ENCODE measurements at places on chromosomes 6 and 20.
A peak's percentile ranks its signal among the peaks of the same experiment; 100 is the strongest.

- DNase-seq: no peak
Measured at GRCh38 chr6:49506569-49507111, 6.9 kb downstream of the GLYATL3 start.

DNA sequence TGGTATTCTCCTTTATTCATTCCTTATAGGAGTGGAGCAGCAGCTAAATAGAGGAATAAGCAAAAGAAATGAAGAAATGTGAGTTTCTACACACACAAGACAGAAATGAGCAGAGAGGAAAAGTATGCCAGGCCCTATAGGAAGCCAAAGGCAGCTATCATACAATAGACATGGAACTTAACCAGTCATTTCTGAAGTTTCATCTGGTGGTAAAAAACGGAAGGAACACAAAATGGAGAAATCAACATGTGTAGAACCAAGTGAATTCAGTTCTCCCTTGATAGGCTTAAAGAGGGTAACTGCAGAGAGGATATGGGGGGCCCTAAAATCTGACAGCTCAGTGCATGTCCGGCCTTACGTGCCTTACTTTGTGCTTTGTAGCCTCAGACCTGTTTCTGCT lies 44.6 kb downstream of the TSBP1 start:
- DNase-seq: no peak

DNA sequence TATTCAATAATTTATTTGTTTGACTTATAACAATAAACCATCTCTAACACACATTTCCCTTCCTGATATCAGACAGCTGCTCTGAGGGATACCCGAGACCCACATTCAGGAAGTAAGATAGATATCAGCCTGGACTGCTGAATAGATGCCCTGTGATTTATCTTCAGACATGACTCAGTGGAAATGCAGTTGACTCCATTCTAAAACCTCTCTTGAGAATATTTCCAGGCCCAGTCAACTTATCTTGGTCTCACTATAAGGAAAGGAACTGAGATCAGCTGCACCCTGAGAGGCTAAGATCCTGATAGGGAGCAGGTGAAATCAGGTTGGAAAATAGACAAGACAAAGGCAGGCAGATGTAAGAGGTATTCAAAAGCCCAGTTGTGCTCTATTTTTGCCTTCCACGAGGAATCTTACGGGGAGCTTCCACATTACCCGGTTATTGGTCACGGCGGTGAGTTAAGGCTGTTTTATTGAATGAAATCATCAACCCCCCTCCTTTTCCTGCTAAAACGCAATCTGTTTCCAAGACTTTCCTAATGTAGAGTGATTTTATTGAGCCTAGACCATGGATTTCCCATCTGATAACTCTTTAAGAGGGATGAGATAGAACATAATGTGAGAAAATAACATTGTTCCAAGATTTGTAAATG lies 25.5 kb downstream of the C6orf15 start:
- DNase-seq: no peak

DNA sequence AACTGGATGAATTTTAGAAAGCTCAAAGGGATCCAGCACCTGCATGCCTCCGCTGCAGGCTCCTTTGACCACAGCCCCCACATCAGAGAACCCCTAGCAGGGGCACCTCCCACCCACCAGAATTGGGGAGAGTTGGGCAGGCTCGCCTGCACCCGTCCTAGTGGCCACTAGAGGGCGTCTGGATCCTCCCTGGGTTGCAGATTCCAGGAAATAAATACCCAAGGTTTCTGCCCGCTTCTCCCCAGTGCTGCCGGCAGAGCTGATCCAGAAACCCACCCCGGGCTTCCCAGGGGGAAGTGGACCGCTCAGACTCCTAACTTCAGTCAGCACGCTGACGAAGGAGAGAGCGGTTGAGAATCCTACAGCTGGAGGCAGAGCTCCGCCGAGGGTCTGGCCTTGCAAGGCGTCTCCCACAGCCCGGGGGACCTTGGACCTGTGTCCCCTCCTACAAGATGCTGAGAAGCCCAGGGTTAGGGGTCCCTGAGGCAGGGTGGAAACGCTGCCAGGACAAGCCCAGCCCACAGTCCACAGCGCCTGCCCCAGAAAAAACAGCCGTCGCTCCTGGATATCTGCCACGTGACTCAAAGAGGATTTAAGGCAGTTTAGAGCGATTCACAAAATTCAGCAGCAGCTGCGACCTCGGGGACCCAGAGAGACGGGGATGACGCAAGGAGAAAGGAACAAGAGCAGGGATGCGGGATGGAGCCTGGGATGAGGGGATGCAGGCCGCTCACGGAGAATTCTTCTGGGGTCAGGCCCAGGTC lies 32.6 kb upstream of the PHACTR3 start:
- DNase-seq: no peak

DNA sequence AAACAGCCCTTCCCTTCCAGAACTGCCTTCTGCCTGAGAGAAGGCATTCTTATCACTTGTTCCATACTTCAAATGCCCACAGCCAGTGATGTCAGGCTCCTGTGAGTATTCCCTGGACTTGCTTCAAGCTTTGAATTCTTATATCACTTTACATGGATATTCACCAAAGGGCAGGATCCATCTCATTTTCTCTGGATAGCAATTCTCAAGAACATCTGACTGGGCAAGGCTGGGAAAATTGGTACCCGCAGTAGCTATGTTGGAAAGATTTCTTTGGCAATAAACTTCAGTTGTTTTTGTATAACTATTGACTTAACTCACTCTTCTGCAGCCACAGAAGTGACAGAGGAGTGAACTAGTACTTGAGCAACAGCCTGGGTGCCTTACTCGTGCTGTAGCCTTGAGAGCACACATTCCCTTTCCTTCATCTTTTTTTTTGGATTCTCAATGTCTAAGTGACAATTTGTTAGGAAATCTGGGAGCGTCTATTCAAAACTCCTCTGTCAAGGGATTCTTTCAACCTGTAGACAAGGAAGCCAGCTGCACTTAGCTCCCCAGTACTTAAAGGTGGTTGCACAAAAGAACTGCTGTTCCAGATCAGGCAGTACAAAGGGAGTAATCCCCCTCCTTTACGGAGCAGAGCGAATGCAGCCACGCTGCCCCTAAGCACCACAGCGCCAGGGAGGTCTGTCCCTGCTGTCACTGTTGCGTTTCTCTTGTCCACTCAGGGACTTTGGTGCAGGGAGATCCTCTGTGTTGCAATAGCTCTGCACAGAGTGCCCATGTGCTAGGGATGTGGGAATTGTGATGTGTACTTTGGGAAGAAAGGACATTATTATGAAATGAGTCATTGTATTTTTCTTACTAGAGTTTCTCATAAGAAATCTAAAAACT lies 69.6 kb downstream of the JAG1 start:
- no peak for DNase-seq

- peak; percentile 98 for DNase-seq
Measured at GRCh38 chr6:44265007-44265721, at the start of gene NFKBIE. TSS of gene NFKBIE (minus strand) at chr6:44265551. CDS start at chr6:44265346, 205 bp downstream.

DNA sequence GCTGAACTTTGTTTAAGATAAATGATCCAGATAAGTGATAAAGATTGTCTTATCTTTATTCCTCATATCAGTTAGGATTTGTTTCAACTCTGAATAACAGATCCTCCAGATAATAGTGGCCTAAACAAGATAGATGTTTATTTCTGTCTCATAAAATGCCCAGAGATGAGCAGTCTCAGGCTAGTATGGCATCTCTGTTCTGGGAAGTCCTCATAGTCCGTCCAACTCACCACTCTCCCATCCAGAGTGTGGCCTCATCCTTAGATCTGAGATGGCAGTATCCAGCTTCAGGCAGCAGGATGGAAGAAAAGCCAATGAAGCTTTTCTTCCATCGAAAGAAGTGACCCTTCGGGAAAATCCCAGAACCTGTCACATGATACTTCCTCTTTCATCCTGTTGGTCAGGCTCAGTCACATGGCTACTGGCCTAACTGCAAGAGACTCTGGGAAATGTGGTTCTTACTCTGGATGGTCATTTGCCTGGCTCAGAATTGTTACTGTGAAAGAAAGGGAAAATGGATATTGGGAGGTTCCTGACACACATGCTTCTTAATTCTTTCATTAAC lies 29.4 kb upstream of the TAGAP start:
- no peak for DNase-seq

DNA sequence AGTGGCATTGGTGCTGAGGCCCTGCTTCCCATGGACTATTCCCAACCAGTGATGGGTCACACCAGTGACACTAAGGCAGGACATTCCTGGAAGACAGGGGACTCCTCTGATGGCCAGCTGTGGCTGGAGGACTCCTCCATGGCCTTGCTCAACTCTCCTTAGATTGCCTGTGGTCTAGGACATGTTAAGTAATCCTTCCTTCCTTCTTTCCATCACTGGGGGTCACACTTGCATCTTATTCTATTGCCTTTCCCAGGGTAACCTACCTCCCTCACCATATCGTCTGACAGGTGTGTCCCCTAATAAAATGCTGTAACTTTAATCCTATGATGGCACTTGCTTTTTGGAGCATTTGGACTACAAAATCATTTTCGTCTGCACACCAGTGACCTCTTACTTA lies 24.5 kb upstream of the HLA-A start:
- DNase-seq: no peak

GRCh38 chr20:9492067-9492466 lies 22.3 kb upstream of the LAMP5 start:
- no peak for DNase-seq

DNA sequence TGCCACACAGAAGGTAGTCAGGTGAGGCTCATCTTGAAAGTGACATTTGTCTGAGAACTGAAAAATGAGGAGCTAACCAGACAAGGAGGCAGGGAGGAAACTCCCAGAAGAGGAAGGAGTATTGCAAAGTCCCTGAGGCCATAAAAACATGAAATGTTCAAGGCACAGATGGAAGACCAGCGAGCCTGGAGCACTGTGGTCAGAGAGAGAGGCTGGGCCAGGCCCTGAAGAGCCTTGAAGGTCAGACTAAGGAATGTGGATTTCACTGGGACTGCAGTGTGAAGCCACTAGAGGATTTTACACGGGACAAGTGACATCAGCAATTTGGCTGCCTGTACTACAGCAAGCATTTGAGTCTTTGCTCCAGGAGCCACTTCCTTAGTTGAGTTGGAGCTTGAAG lies 21.1 kb upstream of the TMEM181 start:
- DNase-seq: no peak

DNA sequence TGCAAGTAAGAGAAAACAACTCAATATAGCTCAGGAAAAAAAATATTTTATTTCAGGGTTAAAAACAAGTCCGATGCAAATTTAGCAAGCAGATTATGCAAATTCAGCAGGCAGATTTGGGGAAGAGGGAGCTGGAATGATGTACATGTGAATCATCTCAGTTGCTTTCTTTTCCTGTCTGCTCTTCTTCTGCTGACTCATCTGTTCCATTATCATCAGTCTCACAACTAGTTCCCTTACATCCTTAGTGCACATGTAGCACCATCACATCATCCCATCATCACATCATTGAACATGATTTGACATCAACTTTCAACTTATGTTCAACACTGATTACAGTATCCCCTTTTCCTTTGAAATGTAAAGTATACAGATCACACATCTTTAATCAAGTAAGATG lies 11.5 kb upstream of the DEFB113 start:
- no peak for DNase-seq

DNA sequence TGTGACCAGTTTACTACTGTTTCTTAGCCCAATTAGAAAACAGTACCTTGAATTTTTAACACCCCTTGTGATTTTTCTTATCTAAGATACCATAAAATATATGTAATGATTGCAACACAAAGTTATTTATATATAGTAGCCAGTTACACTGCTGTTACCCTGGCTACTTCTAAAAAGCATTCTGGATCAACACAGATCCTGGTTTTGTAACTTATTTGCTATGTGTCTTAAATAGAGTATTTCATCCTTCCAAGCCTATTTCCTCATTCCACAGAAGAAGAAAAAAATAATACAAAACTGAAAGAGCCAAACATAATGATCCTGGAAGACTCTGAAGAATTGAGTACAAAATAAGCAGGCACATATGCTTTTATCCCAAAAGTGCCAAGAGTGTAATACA lies 19.0 kb upstream of the GSTA4 start:
- no peak for DNase-seq

GRCh38 chr6:31498748-31499147 lies 803 bp downstream of the MICB start:
- no peak for DNase-seq

DNA sequence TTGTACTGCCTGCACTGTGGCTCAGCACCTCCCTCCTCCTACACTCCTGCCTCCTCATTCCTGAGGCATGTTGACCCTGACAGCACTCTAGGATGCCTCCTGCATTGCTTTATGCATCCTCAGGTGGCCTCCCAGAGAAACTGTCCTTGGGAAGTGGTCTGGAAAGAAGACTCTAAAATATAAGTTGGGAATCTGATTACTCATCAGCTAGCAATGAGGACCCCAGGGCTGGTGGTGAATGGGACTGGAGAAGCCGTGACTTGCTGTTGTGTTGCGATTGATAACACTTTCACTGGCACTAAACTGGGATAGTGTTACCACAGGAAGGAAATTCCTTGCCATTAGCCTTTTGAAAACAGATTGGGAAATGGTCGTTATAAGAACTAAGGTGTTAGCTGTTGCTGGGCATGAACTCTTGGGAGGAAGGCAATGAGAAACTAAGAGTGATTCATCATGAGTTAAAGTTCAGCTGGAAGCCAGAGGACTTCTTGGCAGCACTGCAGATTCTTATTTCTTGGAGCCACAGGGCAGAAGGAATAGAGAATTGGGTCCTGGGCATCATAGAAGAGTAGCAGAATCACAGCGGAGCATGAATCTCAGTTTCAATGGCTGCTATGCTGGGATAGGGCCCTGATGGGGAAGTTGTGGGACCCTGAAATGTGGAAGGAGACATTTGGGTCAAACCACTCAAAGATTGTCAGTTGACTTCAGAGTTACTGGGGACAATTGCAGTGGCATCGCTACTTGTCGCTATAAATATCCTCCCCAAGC lies 10.1 kb upstream of the SIRPD start:
- no peak for DNase-seq

DNA sequence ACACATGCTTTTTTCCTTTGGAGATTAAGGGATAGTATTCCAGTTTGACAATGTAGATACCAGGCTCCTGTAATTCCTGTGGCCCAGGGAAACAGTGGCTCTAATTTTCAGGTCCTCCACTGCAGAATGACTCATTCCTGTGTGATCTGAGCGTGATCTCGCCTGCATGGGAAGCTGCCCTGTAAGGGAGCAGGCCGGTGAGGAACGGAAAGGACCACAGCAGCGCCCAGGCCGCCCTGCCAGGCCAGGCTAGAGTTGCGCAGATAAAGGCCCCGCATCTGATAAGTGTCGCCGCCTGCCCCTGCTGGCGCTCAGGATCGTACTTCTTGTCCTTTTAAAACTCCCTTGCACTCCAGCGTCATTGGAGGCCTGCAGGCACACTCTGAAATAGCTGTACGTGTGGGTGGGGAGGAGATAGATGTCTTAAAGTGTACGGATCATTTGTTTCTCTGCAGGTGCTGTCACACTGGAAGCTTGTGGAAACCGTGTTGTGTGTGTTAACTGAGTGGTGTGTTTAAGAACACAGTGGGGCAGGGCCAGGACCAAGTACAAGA lies 60.7 kb downstream of the SYNJ2 start:
- DNase-seq: no peak
